ENCODE measurements at places on chromosomes 4 and X.

- DNase-seq = peak; percentile 25
These were observed 50.9 kb upstream of the PRDX4 start for GRCh38 chrX:23616361-23616760.

DNA sequence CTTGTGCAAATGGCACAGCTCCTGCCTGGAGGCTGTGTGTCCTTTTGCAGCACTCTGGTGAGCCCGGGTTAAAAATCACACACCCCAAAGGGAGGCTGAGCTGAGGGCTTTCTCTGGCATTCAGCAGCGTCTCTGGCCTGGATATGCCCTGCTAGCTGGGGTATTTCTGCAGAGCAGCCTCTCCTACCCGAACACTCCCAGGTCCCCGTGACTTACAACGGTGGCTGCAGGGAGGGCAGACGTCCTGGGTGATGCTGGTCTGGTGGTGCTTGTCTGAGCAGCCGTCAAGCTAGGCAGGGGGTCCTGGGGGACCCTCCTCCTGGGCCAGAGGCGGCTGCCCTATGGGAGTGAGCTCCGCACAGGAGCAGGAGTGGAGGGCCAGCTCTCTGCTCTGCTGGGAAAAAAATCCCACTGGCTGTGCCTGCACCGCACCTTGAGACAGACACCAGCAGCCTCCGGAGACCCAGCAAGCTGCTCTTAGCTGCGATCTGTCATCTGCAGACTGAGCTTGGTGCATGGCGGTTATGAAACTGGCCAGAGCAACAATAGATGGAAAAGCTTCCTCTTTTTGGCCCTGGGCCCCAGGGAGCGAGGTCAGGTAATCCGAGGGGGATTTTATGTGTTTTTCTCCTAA is 41.3 kb upstream of the ASMTL start:
- DNase-seq = no peak

GRCh38 chr4:10171055-10171454 is 54.5 kb upstream of the WDR1 start:
- no peak for DNase-seq

DNA sequence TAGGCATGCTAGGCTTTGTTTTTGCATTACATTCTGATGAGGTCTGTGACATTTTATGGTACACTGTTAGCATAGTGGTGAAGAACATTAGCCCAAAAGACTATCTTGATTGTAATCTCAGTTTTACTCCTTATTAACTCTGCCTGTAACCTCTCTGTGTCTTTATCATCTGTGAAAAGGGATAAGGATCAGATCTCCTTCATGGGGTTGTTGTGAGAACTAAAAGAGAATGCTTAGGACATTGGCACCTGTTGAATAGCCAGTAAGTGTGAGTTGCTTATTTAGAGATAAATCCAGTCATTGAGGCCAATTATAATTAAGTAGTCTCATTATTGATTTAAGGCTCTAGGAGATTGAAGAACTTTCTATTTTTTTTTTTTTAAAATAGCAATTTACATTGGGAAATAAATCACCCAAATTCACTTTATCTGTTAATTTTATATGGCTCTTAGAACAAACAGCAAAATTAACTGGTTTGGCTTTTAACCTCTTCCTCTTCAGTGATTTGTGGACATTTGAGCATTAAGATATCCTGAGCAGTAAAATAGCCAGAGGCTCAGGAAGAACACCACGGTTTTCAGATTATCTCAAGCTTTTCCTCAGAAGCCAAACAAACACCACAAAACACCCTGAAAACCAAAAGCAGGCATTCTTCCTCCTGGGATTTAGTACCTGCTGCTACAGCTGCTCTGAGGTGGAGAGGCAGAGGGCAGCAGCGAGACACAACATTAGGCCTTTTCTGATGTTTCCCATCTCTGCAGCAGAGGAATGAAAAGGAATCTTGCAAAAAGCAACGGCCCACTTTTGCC is 192.9 kb downstream of the ARHGAP10 start:
- peak; percentile 76 for DNase-seq

DNA sequence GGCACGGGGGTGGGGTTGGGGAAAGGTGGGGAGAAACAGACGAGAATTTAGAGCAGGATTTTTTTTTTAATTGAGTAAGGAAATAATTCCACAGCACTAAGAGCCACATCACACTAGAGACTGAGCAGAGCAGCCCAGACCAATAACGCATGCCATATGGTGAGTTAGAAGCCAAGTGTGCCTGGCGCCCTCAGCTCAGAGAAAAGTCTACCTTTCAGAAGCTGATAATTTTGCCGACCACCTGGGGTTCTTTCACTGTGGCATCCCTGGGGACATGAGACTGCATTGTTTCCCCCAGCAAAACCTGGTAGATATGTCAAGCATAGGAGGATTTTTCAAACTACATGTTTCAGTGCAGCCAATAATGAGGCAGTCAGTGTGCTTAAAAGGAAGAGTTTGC is 516.8 kb downstream of the SMARCA1 start:
- DNase-seq = no peak

GRCh38 chr4:114691865-114692264 is 93.3 kb downstream of the UGT8 start:
- no peak for DNase-seq

All from brain (organoid and tissue), 16 donors.